ENCODE measurements at places on chromosomes 5 and 9. TPM values are rescaled to one million over a fixed set of nuclear protein-coding genes. Genes with fewer than 3 reads are reported as not detected.

The ADAMTSL1 gene
- not detected for total RNA-seq

The SLC34A3 gene
- total RNA-seq: not detected

The TRIM32 gene
- 14.2 TPM for total RNA-seq

The KIF4B gene
- total RNA-seq: 0.09 TPM

The TAF11L10 gene
- total RNA-seq: not detected

The ANKRD34B gene
- not detected for total RNA-seq

The F2RL2 gene
- 0.15 TPM for total RNA-seq

The UIMC1 gene
- total RNA-seq: 39.2 TPM

The GFRA3 gene
- total RNA-seq: not detected

The IL3 gene
- 71.9 TPM for total RNA-seq

The PCDHB5 gene
- not detected for total RNA-seq

- no peaks in the 10 kb centered on the region for H3K27me3 ChIP-seq
- no peak overlapping the region for H3K4me3 ChIP-seq
- H3K4me1 ChIP-seq: no peaks in the 10 kb centered on the region
- no peaks in the 10 kb centered on the region for H3K36me3 ChIP-seq
- no peak for DNase-seq
- H3K27ac ChIP-seq: no peak overlapping the region
These were observed 51.0 kb upstream of the BRINP1 start for GRCh38 chr9:119420231-119420630.

GRCh38 chr5:105659396-105659795 lies 2011.3 kb downstream of the EFNA5 start:
- H3K4me1 ChIP-seq: no peaks in the 10 kb centered on the region
- no peaks in the 10 kb centered on the region for H3K27me3 ChIP-seq
- H3K4me3 ChIP-seq: no peak overlapping the region
- H3K36me3 ChIP-seq: no peaks in the 10 kb centered on the region

DNA sequence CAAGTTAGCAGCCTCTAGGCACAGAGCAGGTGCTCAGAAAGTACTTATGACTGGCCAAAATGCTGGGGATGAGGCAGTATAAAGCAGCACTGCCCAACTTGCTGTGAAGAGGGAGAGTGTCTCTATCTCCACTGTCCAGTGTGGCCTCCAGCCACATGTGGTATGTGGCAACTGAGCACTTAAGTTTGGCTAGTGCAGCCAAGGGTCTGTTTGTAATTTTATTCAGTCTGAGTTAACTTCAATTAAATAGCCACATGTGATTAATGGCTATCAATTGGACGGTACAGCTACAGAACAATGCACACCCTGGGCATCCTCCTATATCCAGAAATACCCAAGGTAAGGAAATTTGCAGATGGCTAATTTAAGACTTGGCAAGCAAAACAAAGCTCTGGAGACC lies 26.9 kb downstream of the ROR2 start:
- DNase-seq: no peak
- H3K4me3 ChIP-seq: no peak overlapping the region
- H3K27ac ChIP-seq: no peak overlapping the region
- no peaks in the 10 kb centered on the region for H3K36me3 ChIP-seq
- H3K27me3 ChIP-seq: no peaks in the 10 kb centered on the region

DNA sequence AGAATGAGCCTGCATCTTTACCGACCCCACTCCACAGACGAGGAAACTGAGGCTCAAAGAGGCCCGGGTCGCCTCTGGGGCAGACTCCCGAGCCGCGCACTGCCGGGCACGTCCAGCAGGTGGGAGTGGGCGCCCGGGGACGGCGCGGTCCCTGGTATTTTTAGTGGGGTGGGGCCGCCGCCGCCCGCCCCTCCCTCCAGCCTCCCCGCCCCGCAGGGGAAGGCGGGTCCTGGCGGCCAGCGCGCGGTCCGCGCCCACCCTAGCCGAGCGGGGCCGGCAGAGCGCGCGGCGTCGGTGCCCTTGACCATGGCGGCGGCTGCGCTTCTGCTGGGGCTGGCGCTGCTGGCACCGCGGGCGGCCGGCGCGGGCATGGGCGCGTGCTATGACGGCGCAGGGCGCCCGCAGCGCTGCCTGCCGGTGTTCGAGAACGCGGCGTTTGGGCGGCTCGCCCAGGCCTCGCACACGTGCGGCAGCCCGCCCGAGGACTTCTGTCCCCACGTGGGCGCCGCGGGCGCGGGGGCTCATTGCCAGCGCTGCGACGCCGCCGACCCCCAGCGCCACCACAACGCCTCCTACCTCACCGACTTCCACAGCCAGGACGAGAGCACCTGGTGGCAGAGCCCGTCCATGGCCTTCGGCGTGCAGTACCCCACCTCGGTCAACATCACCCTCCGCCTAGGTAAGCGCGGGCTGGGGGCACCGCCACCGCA lies at the start of gene LAMC3:
Gene LAMC3 (plus strand): TSS at position 266 of the 710 bp plus-strand sequence. CDS start 41 bp downstream, at position 307.
- H3K27me3 ChIP-seq: peaks cover 37% of the 10 kb centered on the region
- no peak for DNase-seq
- no peaks in the 10 kb centered on the region for H3K4me1 ChIP-seq
- H3K27ac ChIP-seq: no peak within 1 kb of the TSS
- H3K4me3 ChIP-seq: no peak within 1 kb of the TSS

- H3K27me3 ChIP-seq: no peaks in the 10 kb centered on the region
- DNase-seq: no peak
- H3K4me3 ChIP-seq: no peak overlapping the region
- no peaks in the 10 kb centered on the region for H3K36me3 ChIP-seq
These were observed 208.5 kb downstream of the TMEM161B start for GRCh38 chr5:88060194-88060593.

- H3K27ac ChIP-seq: no peak overlapping the region
- H3K4me3 ChIP-seq: no peak overlapping the region
- H3K27me3 ChIP-seq: no peaks in the 10 kb centered on the region
- no peaks in the 10 kb centered on the region for H3K36me3 ChIP-seq
- H3K4me1 ChIP-seq: no peaks in the 10 kb centered on the region
These were observed 273.9 kb downstream of the GADD45G start for GRCh38 chr9:89878687-89879086.

GRCh38 chr9:107281922-107282667 lies 984 bp upstream of the RAD23B start:
- H3K27ac ChIP-seq: peak overlapping the region; percentile 51
- DNase-seq: no peak
- H3K4me1 ChIP-seq: peaks cover 27% of the 10 kb centered on the region
- H3K36me3 ChIP-seq: no peaks in the 10 kb centered on the region
- peak overlapping the region; percentile 86 for H3K4me3 ChIP-seq

DNA sequence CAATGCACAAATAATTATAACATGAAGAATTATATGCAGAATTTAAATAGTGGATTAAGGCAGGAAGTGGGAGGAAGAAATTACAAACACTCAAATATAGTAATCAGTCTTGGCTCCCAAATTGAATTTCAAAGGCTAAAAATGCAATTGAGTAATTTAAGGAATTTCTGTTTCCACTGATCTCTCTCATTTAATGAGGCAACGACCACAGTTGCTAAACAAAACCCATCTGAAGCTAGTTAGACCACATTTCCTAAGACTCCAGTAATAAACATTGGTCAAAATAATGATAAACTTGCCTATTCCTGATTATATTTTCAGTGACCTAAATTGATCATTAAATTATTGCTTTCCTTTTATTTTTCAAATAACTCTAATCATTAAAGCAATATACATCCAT lies 174.3 kb upstream of the GRIN3A start:
- no peak overlapping the region for H3K4me3 ChIP-seq
- no peak for DNase-seq
- no peaks in the 10 kb centered on the region for H3K4me1 ChIP-seq
- no peak overlapping the region for H3K27ac ChIP-seq
- no peaks in the 10 kb centered on the region for H3K36me3 ChIP-seq
- H3K27me3 ChIP-seq: no peaks in the 10 kb centered on the region

DNA sequence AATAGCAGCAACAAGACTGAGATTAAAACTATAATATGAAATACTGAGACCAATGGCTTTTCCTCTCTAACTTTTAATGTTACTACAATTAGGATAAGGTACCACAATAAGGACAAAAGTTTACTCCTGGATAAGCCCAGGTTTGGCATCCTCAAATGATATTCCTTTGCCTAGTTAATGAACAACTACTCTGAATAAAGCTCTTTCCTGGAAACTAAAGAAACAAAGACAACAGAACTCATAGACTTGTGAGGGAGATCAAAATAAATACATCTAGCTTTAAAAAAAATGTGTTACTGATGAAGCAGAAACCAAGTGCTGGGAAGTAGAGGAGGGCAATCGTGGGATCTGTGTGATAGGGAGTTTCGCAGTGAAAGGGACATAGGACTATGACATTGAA lies 19.3 kb upstream of the RAPGEF6 start:
- no peaks in the 10 kb centered on the region for H3K4me1 ChIP-seq
- no peak overlapping the region for H3K4me3 ChIP-seq
- H3K36me3 ChIP-seq: no peaks in the 10 kb centered on the region
- no peak for DNase-seq
- no peak overlapping the region for H3K27ac ChIP-seq

DNA sequence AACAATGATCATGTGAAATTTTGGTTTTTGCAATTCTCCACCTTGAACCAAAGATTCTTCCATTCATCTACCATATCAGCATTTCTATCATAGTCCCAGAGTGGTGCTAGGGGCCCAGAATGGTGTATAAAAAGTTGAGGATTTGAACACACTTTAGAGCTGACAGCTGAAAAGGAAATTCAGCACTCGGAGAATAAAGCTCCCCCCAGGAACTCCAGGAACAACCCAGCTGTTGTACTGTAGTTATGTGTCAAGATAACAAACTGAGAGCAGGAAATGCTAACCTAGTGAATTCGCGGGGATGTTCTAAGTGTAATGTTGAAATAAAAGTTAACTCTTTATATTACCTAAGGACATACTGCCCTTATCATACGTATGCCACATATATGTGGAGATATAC lies 216.7 kb downstream of the NFIB start:
- H3K4me3 ChIP-seq: no peak overlapping the region
- H3K36me3 ChIP-seq: no peaks in the 10 kb centered on the region
- no peaks in the 10 kb centered on the region for H3K27me3 ChIP-seq
- H3K27ac ChIP-seq: no peak overlapping the region

- H3K27ac ChIP-seq: no peak overlapping the region
- DNase-seq: no peak
- no peaks in the 10 kb centered on the region for H3K27me3 ChIP-seq
- no peak overlapping the region for H3K4me3 ChIP-seq
- no peaks in the 10 kb centered on the region for H3K36me3 ChIP-seq
- peaks cover under 1% of the 10 kb centered on the region for H3K4me1 ChIP-seq
These were observed 142.7 kb downstream of the MLLT3 start for GRCh38 chr9:20479419-20480155.
